ENCODE measurements at places on chromosomes 2 and 18. TPM values are rescaled to one million over a fixed set of nuclear protein-coding genes. Genes with fewer than 3 reads are reported as not detected.

Gene CELF4
- polyA plus RNA-seq = 0.24 TPM

Gene IL1R2
- polyA plus RNA-seq = 9.2 TPM

Gene RAB6C
- polyA plus RNA-seq = 0.02 TPM

Gene UGT1A10
- polyA plus RNA-seq = 0.03 TPM

DNA sequence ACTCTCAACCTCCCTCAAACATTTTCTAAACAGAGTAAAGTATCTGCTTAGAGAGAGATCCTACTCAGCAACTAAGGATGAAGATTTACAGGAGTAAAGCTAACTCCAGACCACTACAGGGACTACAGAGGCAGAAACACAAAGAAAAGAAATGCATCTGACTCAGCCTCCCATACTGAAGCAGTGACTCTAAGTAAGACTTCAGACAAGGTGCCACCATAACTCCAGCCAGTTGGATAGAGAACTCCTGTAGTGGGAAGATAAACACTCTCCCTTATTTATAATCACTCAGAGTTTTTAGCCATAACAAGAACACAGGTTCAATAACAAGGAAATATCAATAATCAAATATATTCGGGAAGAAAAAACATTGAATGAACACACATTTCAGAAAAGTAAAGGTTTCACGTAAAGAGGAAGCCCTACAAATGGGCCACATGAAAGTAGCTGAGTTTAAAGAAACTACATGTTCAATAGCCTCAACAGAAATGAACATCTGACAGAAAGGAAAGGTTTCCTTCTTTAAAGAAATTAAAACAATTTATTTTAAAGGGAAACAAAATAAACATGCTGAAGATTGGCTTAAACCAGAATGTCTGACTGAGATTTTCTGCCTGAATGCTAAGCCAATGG is 519.9 kb downstream of the KCNJ3 start:
- DNase-seq = no peak

DNA sequence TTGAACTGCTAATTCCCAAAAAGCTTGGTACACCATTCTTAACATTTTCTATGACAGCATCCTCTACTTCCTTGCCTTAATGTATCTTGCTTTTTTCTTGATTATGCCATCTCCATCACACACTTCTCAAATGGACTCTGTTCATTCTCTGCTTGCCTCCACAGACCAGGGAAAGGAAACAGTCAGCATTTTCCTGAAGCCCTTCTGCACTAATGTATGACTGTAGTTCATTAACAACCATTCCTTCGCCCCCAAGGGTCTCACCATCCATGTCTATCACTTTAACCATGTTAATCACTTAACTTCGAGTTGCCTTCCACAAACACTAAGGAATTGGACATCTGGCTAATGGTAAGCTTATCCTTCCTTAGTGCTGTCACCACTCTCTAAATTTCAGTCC is 54.8 kb downstream of the COBLL1 start:
- DNase-seq = no peak

DNA sequence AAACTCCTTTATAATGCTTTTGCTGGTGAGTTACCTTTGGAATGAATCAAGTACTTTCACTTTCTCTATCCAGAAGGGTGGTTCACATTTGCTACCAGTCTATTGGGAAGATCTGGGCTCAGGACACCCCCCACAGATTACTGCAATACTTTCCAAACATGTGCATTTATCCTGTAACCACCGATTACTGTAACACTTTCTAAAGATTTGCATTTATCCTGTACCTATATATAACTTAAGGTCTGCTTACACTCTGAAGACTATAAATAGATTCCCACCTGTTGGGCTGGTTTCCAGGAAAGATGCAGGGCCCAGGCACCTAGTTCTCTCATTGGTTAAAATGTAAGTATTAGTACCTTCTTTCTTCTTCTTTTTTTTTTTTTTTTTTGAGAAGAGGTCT is 113.0 kb upstream of the NEDD4L start:
- peak; percentile 14 for DNase-seq

- DNase-seq = no peak
Observed at GRCh38 chr2:12391116-12391515, 325.6 kb upstream of the TRIB2 start.

GRCh38 chr2:128710729-128711128 is 392.1 kb upstream of the HS6ST1 start:
- no peak for DNase-seq

DNA sequence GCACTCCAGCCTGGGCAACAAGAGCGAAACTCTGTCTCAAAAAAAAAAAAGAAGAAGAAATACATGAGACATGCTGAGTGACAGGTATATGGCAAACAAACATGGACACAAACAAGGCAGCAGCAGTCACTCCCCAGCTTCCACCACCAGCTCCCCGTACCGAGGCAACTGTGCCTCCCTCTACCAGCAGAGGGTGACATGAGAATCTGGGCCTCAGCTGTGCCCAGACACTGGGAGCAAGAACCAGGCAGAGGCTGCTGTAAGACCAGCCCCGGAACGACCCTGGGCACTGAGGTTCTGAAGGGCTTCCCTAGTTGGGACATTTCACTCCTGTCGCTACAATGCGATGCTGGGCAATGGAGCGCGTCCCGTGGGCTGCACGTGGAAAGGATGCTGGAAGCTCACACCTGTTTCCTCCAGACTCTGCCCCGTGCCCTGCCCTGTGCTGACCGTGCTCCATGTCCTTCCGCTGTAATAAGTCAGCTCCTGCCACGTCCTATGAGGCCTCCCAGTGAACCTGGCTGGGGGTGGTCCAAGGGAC is 37.1 kb downstream of the BOK start:
- no peak for DNase-seq

DNA sequence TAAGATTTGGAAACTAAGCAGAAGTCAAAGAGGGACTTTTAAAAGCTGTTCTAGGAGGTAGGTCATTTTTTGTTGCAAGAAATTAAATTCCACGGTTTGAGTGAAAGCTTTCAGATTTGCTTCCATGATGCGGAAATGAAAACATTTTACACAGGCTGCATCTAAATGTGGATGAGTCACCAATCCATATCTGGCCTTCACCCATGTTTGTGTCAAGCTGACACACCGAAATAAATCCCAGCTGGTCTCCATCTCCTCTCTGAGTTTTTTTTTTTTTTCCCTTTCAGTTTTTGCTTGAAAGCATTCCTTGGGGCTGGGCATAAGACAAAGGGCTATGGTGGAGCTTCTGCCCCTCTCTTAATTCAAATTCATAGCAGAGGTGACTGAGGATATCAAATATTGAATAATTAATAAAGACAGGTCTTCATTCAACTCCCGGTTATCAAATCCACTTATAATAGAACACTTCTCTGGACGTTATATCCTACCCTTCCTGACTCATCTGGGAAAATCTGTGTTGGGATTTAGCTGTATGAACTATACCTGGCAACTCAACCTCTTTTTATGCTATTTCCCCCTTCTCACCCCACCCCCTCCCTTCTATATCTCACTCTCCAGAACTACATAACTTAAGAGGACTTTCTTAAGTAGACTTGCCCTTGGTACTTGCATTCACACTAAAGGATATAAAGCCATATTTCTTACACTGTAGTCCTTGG is 558.3 kb upstream of the GCFC2 start:
- DNase-seq = peak; percentile 87
